NCI-H526 treated with DMSO at 0.1 percent for 48 hours (cell line): ENCODE measurements at places on chromosomes 1 and 21.

GRCh38 chr1:22420455-22421053 lies 31.1 kb upstream of the ZBTB40 start:
- DNase-seq: peak; percentile 30

DNA sequence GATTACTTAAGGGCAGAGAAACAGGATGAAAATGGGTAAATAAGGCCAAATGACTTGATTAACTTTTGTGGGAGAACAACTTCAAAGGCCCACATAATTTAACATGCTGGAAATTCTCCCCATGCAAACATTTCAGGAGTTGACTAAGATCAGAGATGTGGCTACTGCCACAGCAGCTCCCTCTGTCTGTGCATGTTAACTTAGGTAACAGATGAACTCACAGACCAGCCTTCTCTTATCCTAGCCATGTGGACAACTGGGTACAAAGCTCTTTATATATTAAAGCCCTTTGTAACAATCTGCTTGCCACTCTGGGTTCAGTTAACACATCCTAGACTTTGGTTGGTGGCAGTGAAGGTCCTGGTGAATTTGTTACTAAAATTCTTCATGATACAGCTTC lies 33.2 kb downstream of the BEND5 start:
- DNase-seq: no peak

- DNase-seq: no peak
Observed at GRCh38 chr1:3968851-3969250, 68.8 kb upstream of the C1orf174 start.

DNA sequence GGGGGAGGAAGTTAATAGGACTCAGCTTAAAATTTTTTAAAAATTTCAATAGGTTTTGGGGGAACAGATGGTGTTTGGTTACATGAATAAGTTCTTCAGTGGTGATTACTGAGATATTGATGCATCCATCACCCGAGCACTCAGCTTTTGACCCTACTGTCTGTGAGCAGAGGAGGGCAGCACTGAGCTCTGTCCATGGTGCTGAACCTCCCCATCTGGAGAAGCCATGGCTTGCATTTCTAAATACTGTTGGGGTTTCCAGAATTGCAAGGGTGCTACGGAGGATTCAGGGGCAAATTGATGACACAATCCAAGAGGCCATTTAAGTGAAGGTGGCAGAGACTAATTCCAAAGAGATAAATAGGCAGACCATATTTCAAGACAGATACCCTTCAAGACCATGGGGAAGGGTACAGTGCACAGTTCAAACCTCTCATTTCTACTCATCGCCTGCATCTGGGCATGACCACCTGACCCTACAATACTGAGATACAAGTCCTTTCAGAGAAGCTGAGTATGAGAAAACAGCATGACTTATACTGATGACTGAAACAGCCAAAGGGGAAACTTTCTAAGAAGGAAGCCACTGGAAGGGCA lies 17.2 kb downstream of the SYT2 start:
- DNase-seq: no peak

DNA sequence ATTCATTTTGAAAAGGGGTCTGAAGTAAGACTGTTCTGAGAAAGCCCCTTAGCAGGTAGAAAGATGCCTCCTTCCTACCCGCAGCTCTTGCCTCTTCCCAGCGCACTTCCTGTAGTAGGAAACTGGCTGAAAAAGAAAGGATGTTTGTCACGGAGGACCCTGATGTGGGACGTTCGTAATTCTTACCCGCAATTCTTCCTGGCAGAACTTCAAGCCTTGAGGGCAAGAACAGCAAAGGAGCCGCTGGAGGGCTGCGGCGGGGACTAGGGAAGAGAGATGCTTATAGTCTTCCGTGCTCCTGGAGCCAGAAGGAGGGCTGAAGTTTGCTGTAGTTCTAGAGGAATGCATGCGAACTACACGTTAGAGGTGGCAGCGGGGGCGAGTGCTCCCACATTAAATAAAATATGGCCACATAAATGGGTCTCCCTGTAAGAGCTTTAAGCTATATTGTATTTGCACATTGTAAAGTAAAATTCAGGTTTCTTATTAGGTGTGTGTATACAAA lies 6.3 kb downstream of the C1orf53 start:
- DNase-seq: no peak

DNA sequence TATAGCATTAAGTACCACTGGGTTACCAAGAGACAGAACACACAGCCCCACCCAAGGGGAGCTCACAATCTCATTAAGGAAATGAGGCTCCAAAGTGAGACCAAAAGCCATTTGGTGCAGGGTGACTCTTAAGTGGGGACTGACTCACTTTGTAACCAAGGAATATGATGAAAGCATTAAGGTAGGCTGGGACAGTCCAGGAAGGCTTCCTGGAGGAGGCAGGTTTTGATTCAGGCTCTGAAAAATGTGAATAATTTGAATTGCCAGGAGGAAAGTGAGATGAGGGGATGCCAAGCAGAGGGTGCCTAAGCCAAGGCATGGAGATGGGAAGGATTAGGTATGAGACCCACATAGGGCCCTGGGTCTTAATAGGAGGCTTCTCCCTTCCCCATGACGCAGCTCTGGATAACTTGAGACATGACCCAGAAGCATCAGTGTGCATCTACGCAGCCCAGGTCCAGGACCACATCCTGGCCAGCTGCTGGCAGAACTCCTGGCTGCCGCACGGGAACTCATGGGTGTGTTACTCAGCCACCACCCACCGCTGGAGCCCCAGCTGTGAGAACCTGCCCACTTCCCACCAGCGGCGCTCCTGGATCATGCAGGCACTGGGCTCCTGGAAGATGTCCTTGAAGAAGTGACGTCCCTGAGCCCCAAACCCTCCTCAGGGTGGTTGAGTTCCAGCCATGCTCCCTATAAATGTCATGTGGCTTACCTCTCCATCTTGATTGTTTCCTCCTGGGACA lies 5.9 kb upstream of the TTC4 start:
- no peak for DNase-seq

- DNase-seq: no peak
Observed at GRCh38 chr1:197424380-197424779, 156.3 kb downstream of the CRB1 start.

- DNase-seq: peak; percentile 21
Observed at GRCh38 chr1:62175568-62176179, 19.0 kb upstream of the L1TD1 start.
